ENCODE measurements at places on chromosomes 6 and 20.

DNA sequence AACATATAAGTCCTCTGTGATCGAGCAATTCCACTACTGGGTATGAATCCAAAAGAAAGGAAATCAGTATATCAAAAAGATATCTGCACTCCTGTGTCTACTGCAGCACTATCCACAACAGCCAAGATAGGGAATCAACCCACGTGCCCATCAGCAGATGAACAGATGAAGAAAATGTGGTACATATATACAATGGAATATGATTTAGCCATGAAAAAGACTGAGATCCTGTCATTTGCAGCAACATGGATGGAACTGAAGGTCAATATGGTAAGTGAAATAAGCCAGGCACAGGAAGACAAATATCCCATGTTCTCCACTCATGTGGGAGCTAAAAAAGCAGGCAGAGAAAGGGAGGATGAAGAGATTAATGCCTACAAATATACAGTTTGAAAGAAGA, 95.7 kb upstream of the POPDC3 start:
- peaks cover 49% of the 10 kb centered on the region for H3K36me3 ChIP-seq
- no peaks in the 10 kb centered on the region for H3K4me1 ChIP-seq
- DNase-seq = no peak

DNA sequence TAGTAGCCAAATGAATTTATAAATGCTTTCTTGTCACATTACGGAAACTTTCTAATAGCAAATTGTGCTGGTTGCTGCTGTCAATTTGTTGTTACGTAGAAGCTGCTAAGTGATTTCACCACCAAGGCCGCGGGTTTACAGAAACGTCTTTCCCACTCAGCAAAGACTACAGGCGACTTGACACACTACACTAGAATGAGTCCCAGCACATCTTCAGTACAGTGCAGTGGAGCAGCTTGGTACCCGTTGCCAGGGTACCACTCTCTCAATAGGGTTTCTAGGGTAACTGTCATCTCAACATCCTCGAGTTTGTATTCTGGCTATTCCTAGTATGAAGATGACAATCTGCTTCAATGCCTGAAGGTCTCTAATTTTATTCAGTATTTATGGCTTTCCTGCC, 22.7 kb upstream of the ZDHHC14 start:
- no peak overlapping the region for H3K4me3 ChIP-seq
- DNase-seq = no peak
- H3K27ac ChIP-seq = no peak overlapping the region
- no peaks in the 10 kb centered on the region for H3K4me1 ChIP-seq
- H3K36me3 ChIP-seq = peaks cover 7% of the 10 kb centered on the region

DNA sequence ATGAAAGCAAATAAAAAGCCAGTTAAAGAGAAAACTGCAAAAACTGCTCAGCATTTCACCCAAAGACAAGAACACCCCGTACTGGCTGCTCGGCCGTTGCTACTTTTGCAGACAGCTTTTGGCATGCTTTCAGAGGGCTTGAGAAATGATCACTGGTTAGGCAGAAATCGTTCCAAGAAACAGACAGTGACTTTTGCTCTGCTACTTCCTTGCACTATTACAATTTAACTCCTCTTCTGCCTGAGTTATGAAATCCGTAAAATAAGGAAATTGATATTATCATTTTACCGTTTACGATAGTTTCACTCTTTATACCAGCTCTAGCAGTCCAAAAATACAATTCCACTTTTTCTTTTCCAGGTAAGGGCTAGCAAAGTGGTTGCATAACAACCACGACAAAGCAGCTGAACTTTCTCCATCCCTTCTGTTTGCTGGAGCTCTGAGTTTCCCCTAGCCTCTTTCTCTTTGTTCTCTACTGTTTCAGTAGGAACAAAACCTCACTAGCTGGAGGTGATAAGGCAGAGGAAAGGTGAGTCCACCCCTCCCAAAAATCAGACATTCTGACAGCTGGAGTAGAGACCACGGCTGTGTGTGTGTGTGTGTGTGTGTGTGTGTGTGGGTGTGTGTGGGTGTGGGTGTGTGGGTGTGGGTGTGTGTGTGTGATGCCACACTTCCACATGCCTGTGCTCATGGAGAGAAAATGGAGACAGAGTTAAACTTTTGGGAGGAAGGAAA, 191.8 kb upstream of the RREB1 start:
- no peak for DNase-seq
- H3K27me3 ChIP-seq = no peaks in the 10 kb centered on the region

DNA sequence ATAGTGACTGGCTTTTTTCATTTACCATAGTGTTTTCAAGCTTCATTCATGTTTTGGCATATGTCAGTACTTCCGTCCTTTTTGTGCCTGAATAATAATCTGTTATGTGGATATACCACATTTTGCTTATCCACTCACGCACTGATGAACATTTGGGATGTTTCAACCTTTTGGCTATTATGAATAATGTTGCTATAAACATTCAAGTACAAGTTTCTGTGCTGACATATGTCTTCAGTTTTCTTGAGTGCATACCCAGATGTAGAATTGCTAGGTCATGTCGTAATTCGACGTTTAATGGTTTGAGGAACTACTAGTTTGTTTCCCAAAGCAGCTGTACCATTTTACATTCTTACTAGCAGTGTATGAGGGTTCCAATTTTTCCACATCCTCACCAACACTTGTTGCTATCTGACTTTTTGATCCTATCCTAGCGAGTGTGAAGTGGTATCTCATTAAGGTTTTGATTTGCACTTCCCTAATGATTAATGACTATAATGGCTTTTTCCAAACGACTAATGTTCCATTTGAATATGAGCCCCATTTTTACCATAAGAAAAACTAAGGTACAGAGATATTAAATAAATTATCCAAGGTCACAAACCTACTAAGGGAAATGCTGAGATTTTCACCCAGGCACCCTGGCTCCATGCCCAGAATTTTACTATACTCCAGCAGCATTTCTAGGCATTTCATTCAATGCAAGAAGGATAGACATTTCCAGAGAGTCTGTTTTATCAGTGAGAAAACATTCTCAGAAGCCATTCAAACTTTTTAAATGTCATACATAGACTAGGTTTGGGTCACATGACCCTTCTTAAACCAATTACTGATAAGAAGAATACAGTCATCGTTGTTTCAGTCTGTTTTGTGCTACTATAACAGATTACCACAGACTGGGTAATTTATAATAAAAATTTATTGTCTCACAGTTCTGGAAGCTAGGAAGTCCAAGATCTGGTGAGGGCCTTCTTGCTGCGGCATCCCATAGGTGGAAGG, 71.1 kb upstream of the RUNX2 start:
- H3K27me3 ChIP-seq = no peaks in the 10 kb centered on the region
- no peak for DNase-seq
- H3K27ac ChIP-seq = no peak overlapping the region
- no peaks in the 10 kb centered on the region for H3K36me3 ChIP-seq

- H3K4me3 ChIP-seq = no peak overlapping the region
- H3K27me3 ChIP-seq = peaks cover 31% of the 10 kb centered on the region
- no peak for DNase-seq
- H3K4me1 ChIP-seq = no peaks in the 10 kb centered on the region
- no peaks in the 10 kb centered on the region for H3K36me3 ChIP-seq
Observed at GRCh38 chr20:22418738-22419137, 165.6 kb downstream of the FOXA2 start.

DNA sequence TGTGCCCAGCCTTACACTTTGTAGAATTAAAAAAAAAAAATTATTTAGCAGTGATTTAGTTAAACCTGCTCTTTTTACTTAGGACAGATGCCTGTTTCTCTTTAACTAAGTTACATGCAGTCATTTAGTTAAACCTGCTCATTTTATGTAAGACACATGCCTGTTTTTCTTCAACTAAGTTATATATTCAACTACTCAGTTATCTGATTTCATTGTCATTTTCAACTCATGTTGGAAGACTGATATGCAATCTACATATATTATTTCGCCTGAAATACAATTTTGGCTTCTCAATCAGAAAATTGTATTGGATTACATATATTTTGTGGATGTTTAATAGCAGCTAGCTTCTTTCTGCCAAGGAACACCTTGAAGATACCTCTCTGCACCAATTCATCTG, 171.1 kb downstream of the COL19A1 start:
- no peaks in the 10 kb centered on the region for H3K27me3 ChIP-seq
- DNase-seq = no peak
- peaks cover 15% of the 10 kb centered on the region for H3K36me3 ChIP-seq
- H3K4me1 ChIP-seq = no peaks in the 10 kb centered on the region
- no peak overlapping the region for H3K27ac ChIP-seq

DNA sequence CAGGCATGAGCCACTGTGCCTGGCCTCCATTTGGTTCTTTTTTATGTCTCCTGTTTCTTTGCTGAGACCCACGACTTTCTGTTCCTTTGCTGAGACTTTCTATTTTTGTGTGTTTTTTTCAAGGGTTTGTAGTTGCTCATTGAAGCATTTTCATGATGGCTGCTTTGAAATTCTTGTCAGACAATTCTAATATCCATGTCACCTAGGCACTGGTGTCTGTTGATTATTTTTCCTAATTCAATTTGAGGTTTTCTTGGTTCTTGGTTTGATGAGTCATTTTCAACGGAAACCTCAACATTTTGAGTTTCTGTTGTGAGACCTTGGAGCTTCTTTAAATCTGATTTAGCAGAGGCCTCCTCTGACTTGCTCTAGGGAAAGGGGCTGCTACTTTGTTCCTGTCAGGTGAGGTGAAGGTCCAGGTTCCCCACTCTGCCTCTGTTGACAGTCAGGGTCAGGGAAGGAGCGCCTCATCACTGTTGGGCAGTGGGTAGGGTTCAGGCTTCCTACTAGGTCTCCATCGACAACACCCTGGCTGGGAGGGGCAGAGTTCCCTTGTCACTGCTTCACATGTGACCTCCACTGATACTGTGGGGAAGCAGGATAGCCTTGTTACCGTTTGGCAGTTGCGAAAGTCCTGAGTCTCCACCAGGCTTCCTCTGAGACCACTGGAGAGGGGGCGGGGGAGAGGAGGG, 67.2 kb upstream of the RNF24 start:
- H3K27me3 ChIP-seq = no peaks in the 10 kb centered on the region
- H3K27ac ChIP-seq = peak overlapping the region; percentile 72
- peaks cover 17% of the 10 kb centered on the region for H3K36me3 ChIP-seq
- H3K4me3 ChIP-seq = peak overlapping the region; percentile 78
- DNase-seq = peak; percentile 11

DNA sequence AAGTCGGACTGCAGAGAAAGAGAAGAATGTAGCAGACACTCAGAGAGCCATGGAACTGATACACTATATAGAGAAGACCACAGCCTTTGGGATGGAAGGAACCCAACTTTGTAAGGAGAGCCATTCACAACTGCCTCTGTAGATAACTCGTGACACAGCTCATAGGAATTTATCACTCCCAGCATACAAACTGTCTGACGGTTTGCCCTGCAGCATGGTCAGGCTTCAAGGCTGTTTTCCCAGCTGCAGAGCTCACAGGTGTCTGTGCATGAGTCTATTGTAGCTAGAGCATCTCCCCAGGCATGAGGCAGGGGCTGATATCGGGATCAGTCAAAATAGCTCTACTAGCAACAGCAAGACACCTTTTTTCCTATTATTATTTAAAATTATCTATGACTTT, 130.5 kb upstream of the DTNBP1 start:
- peaks cover 9% of the 10 kb centered on the region for H3K4me1 ChIP-seq
- no peak for DNase-seq
- H3K36me3 ChIP-seq = peaks cover 23% of the 10 kb centered on the region
- H3K27ac ChIP-seq = no peak overlapping the region
- H3K27me3 ChIP-seq = no peaks in the 10 kb centered on the region
- no peak overlapping the region for H3K4me3 ChIP-seq

GRCh38 chr6:72414657-72415056, 207.2 kb upstream of the KCNQ5 start:
- H3K4me3 ChIP-seq = no peak overlapping the region
- no peaks in the 10 kb centered on the region for H3K36me3 ChIP-seq
- no peaks in the 10 kb centered on the region for H3K4me1 ChIP-seq
- H3K27ac ChIP-seq = no peak overlapping the region

GRCh38 chr6:22668717-22669116, 99.4 kb downstream of the HDGFL1 start:
- H3K27me3 ChIP-seq = no peaks in the 10 kb centered on the region
- no peak for DNase-seq
- H3K36me3 ChIP-seq = no peaks in the 10 kb centered on the region
- H3K4me3 ChIP-seq = no peak overlapping the region

DNA sequence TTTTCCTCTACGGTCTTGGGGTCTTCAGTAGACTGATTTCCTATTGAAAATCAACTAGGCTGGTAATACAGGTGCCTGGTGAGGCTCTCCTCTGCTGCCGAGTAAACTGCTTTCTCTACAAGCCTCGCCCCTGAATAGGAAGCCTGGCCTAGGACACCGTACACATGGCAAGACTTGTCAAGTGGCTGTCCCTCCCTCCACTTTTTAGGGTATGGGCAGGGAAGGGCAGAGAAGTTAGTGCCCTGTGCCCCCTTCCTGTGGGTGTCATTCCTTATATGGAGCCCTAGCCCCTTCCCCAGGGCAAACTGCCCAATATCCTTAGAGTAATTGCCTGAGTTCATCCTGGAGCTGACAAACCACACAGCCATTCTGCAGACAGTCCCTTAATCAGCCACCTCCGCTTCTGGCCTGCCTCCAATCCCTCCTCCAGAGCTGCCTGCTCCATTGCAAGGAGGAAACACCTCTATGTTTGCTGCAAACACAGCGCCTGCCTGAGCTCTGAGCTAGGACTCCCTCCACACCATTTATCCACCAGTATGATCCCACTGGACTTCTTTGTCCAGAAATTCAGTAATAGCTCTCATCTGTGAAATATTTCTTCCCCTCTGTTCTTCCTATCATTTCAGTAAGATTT, 93.1 kb downstream of the CHD6 start:
- H3K27me3 ChIP-seq = no peaks in the 10 kb centered on the region
- no peak for DNase-seq
- peak overlapping the region; percentile 39 for H3K27ac ChIP-seq
- peaks cover 21% of the 10 kb centered on the region for H3K36me3 ChIP-seq

DNA sequence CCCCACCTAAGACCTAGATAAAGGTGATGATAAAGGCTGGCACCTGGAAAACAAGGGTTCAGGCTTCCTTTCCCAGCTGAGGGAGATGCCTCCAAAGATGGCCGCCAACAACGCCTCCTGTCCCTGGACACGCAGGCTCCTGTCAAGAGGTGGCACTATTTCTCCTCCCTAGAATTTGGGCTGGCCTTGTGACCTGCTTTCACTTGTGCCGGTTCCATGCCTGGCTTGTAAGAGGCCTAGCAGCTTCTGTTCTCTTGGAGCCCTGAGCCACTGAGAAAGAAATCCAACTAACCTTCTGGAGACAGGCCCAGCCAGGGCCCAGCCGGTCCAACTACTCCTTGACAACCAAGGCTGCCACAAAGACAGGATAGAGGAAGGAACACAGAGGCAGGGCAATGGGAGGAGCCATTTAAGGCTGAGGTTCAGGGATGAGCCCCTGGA, 60.2 kb upstream of the RALY start:
- H3K27ac ChIP-seq = no peak overlapping the region
- H3K4me1 ChIP-seq = no peaks in the 10 kb centered on the region
- no peaks in the 10 kb centered on the region for H3K27me3 ChIP-seq

DNA sequence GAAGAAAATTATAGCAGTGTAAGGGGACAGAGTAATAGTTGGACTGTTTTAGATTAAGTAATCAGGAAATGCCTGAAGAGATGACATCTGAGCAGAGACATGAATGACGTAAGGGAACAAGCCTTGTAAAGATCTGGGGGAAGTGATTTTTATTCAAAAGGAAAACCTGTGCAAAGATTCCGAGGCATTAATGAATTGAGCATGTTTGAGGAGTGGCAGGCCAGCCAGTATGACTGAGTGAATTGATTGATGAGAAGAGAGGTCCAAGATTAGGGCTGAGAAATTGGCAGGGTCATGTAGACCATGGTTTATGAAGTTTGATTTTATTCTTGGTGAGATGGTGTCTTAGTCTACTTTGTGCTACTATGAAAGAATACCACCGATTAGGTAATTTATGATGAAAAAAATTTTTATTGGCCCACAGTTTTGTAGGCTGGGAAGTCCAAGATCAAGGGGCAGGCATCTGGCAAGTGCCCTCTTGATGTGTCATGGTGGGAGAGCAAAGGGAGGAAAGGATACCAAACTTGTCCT, 95.1 kb downstream of the LIN28B start:
- no peak overlapping the region for H3K27ac ChIP-seq
- no peak for DNase-seq
- H3K36me3 ChIP-seq = no peaks in the 10 kb centered on the region
- H3K4me1 ChIP-seq = no peaks in the 10 kb centered on the region
